Fibroblast of lung (primary cell): ENCODE measurements at places on chromosomes 7 and 10. TPM values are rescaled to one million over a fixed set of nuclear protein-coding genes. Genes with fewer than 3 reads are reported as not detected.

GRCh38 chr7:16891874-16892643, 10.3 kb upstream of the AGR3 start:
- no peak overlapping the region for H3K4me3 ChIP-seq
- DNase-seq, result no peak
- H3K27ac ChIP-seq, result no peak overlapping the region
- no peaks in the 10 kb centered on the region for H3K4me1 ChIP-seq

GRCh38 chr7:28989211-28989980, 31.3 kb upstream of the TRIL start:
- H3K27me3 ChIP-seq, result no peaks in the 10 kb centered on the region
- H3K27ac ChIP-seq, result peak overlapping the region; percentile 30
- H3K36me3 ChIP-seq, result no peaks in the 10 kb centered on the region
- H3K4me1 ChIP-seq, result peaks cover 11% of the 10 kb centered on the region
- no peak overlapping the region for H3K4me3 ChIP-seq

- peaks cover 2% of the 10 kb centered on the region for H3K36me3 ChIP-seq
- H3K27me3 ChIP-seq, result no peaks in the 10 kb centered on the region
- no peak overlapping the region for H3K4me3 ChIP-seq
- peaks cover 7% of the 10 kb centered on the region for H3K4me1 ChIP-seq
- peak overlapping the region; percentile 35 for H3K27ac ChIP-seq
- peak; percentile 88 for DNase-seq
Measured at GRCh38 chr7:22944022-22944421, 69.9 kb downstream of the HYCC1 start.

DNA sequence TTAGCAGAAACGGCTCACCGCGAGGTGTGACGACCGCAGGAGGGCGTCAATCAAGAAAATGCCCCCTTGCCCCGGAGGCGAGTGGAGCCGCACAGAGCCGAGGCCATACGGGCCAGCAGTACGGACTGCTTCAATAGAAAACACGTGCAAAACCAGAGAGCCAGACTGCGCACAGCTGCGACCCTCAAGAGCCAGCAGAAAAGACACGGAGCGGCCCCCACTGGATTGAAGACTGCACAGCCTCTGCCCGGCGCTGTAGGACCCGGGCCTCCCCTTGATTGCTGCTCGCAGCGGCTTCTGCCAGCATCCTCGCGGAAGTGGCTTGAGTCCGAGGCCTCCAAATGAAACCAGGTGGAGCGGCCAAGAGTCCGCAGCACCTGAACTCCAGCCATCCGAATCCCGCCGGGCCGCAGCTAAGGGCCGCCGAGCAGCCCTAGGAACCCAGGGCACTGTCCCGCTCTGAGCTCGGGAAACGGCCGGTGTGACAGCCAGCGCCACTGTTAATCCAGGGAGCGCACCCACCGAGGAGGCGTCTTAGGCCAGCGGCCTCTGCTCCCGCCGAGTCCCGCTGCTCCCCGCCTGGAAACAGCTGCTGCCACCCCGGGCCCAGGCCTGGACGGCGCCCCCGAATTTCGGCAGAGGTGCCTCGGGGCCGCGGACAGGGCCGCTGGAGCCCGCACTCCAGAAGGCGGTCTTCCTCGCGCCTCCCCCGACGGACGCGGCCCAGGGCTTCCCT, 660 bp upstream of the HHEX start:
- H3K36me3 ChIP-seq, result no peaks in the 10 kb centered on the region
- H3K27me3 ChIP-seq, result no peaks in the 10 kb centered on the region
- peak overlapping the region; percentile 48 for H3K4me3 ChIP-seq
- DNase-seq, result peak; percentile 48

DNA sequence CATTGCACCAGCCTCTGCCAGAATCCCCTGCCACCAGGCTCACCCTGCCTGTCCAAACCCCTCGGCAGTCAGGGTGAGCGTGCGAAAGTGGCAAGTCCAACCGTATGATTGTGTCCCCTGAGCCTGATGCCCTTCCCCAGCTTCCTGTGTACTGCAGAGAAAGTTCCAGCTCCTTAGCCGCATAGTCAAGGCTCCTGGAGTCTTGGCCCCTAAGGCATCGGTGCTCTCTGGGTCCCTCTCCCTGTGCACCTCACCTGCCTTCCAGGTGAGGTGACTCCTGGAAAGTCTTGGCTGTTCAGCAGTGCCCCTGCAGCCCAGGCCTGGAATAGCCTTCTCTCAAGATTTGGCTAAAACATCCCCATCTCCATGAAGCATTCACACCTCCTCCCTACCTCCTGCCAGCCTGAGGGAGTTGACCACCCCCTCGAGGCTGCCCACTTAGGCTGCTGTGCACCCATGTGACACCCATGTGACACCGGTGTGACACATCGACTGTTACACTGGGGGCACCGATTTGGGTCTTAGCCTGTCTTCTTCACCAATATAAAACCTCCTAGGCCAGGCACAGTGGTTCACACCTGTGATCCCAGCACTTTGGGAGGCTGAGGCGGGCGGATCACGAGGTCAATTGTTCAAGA, 56.1 kb upstream of the ELN start:
- H3K27ac ChIP-seq, result no peak overlapping the region
- DNase-seq, result no peak
- no peaks in the 10 kb centered on the region for H3K27me3 ChIP-seq

DNA sequence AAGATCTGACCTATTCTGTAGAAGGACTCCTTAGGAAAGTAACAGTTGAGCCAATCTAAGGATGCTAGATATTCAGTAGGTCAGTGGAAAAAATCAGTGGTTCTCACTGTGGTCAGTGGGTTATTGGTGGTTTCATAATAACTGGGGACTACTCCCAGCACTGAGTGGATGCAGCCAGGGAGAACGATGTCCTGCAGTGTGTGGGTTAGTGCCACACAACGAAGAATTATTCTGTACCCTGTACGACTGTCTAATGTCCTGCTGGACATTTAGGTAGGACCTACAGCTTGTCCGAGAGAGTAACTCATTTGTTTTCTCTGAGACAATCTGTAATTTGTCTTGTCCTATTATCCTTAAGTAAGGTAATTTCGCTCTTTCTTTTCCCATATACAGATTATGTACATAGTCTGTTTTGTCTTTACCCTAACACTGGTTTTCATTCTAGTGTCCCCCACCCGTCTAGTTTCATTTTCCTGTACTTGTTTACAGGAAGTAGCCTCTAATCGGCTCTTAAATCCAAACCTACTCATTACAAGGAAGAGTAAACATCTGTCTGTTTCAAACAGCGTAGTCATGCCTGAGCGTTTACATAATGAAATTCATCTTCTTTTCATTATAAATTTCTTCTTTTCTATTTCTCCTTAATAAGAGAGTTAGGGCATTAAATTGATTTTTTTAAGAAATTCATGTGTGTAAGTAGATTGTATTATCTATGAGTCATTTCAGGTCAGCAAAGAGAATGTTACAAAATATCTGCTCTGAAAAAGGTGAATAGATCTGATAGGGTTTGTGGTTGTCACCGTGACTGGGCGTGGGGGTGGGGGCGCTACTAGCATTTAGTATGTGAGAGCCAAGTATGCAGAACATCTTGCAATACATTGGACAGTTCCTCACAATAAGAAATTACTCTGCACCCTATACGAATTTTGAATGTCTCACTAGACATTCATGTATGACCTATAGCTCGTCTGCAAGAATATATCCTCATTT, 8.3 kb upstream of the ZC3HAV1L start:
- H3K4me3 ChIP-seq, result no peak overlapping the region
- no peak overlapping the region for H3K27ac ChIP-seq
- DNase-seq, result no peak
- no peaks in the 10 kb centered on the region for H3K4me1 ChIP-seq
- no peaks in the 10 kb centered on the region for H3K27me3 ChIP-seq

DNA sequence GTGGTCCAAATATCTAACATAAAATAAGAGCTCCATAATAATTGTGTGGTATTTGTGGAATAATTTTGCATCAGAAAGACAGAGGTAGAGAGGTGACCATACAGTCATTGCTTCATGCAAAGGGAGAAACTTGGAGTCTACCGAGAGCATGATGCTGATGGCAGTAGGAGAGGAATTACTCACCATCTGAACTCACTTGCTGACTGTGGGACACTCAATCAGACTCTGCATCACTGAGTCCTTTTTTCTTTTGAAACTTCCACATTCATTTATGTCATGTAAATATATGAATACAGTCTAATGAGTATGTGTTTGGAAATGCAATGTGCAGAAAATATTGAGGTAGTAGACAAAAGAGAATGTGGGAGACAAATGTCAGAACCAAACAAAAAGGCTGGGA, 933.8 kb downstream of the REEP3 start:
- no peak overlapping the region for H3K4me3 ChIP-seq
- no peak for DNase-seq
- H3K4me1 ChIP-seq, result no peaks in the 10 kb centered on the region
- no peak overlapping the region for H3K27ac ChIP-seq

GRCh38 chr7:141225916-141226618, 152.2 kb downstream of the TMEM178B start:
- no peak overlapping the region for H3K27ac ChIP-seq
- DNase-seq, result no peak
- no peaks in the 10 kb centered on the region for H3K36me3 ChIP-seq
- no peaks in the 10 kb centered on the region for H3K27me3 ChIP-seq
- H3K4me3 ChIP-seq, result no peak overlapping the region

- no peaks in the 10 kb centered on the region for H3K36me3 ChIP-seq
- no peaks in the 10 kb centered on the region for H3K4me1 ChIP-seq
- H3K27me3 ChIP-seq, result no peaks in the 10 kb centered on the region
- DNase-seq, result no peak
Measured at GRCh38 chr10:4643471-4643870, 182.5 kb upstream of the AKR1E2 start.

DNA sequence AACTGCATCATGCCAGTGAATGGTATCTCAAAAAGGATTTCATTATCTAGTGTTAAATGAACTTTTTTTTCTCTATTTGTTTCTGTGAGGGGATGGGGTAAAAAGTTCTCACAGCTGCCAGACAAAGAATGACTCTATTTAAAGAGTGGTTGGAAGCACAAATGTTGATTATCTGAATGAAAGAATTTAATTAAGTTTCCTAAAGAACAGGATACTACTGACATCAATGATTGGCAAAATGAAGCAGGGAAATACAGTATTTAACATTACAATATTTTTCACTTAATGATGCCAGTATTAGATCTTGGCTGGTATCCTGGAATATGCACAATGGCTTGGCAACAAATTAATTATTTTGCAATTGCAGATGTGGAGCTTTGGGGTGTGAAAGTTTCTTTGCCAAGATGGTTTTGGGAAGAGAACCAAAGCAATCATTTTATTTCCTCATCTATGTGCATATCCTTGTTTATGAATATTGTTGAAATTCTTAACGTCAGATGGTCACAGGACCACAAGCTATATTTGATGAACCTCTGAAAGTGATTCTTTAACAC, 336.8 kb downstream of the ARL4A start:
- no peak overlapping the region for H3K4me3 ChIP-seq
- H3K36me3 ChIP-seq, result no peaks in the 10 kb centered on the region
- DNase-seq, result peak; percentile 81
- H3K4me1 ChIP-seq, result no peaks in the 10 kb centered on the region

DNA sequence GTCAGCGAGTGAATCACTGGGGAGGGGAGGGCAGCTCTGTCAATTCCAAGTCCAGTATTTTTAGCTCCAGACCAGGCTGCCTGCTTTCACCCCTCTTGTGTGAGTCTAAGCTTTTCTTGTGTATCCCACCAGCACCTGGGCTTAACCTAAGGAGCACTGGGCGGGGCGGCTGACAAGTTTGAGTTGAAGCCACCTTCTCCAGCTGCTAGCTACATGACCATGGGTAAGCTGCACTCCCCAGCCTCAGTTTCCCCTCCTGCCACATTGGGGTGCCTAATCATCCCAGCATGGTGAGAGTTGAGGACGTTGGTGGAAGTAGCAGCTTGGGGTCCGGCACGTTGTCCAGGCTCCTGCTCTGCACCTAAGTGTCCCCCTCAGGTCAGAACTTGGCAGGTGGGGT, 89.8 kb upstream of the PCBD1 start:
- H3K4me3 ChIP-seq, result no peak overlapping the region
- H3K36me3 ChIP-seq, result no peaks in the 10 kb centered on the region
- no peak for DNase-seq
- no peaks in the 10 kb centered on the region for H3K4me1 ChIP-seq
- no peak overlapping the region for H3K27ac ChIP-seq

DNA sequence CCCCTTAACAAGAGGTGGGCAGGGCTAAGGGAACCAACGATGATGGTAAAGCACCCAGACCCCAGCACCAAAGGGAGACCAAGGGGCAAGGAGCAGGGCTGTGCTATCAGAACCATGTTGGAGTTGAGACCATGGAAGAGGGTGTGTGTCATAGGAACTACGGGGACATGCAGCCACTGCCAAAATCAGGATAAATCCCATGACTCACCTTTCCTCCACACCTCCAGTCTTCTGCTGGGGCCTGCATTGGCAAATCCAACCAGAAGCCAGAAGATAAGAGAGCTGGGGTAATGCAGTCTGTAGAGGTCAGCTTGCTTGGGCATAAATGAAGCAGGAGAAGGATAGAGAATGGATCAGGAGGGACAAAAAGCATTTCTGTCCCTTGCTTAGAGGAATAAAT, 42.7 kb upstream of the SMARCD3 start:
- H3K27me3 ChIP-seq, result peaks cover 24% of the 10 kb centered on the region
- H3K36me3 ChIP-seq, result no peaks in the 10 kb centered on the region
- H3K27ac ChIP-seq, result no peak overlapping the region
- no peak overlapping the region for H3K4me3 ChIP-seq
- DNase-seq, result no peak

DNA sequence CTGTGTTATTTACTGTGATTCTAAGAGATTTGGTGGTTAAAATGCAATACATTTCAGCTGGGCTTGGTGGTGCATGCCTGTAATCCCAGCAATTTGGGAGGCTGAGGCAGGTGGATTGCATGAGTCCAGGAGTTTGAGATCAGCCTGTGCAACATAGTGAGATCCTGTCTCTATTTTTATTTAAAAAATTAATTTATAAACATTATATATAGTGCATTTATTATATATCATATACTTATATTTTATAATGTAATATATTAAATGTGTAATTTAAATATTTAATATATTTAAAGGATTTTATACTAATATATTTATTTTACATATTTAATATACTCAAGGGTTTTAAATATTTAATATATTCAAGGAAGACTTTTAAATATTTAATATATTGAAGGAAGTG, 402.8 kb upstream of the PCDH15 start:
- no peaks in the 10 kb centered on the region for H3K4me1 ChIP-seq
- H3K27ac ChIP-seq, result no peak overlapping the region
- no peak overlapping the region for H3K4me3 ChIP-seq
- no peak for DNase-seq
- no peaks in the 10 kb centered on the region for H3K36me3 ChIP-seq

- H3K27me3 ChIP-seq, result no peaks in the 10 kb centered on the region
- peaks cover 2% of the 10 kb centered on the region for H3K36me3 ChIP-seq
- peak overlapping the region; percentile 92 for H3K4me3 ChIP-seq
- no peak for DNase-seq
Measured at GRCh38 chr10:132332433-132332754, 401 bp downstream of the LRRC27 start.

GRCh38 chr7:92150450-92151017, 16.3 kb upstream of the CYP51A1 start:
- H3K4me1 ChIP-seq, result no peaks in the 10 kb centered on the region
- H3K4me3 ChIP-seq, result no peak overlapping the region
- no peak overlapping the region for H3K27ac ChIP-seq

TMEM176A gene
- 14.2 and 61.1 TPM in 2 replicates for total RNA-seq

HMX3 gene
- not detected in 2 replicates for total RNA-seq

TMEM140 gene
- 13.1 and 29.7 TPM in 2 replicates for total RNA-seq

DGKB gene
- 0.26 TPM in 1 of 2 replicates, not detected in the other for total RNA-seq

SUGCT gene
- 6.7 and 16.5 TPM in 2 replicates for total RNA-seq
